Stimulated activated CD8-positive, alpha-beta memory T cell treated with anti-CD3 and anti-CD28 coated beads, Interleukin-15, amount 100 ng/mL, for 1 hour (primary cell): ENCODE measurements at places on chromosomes 1 and 21.

- DNase-seq: no peak
Measured at GRCh38 chr1:17833661-17834501, 78.7 kb downstream of the ACTL8 start.

- no peak for DNase-seq
Measured at GRCh38 chr1:4328402-4329071, 325.9 kb upstream of the AJAP1 start.

DNA sequence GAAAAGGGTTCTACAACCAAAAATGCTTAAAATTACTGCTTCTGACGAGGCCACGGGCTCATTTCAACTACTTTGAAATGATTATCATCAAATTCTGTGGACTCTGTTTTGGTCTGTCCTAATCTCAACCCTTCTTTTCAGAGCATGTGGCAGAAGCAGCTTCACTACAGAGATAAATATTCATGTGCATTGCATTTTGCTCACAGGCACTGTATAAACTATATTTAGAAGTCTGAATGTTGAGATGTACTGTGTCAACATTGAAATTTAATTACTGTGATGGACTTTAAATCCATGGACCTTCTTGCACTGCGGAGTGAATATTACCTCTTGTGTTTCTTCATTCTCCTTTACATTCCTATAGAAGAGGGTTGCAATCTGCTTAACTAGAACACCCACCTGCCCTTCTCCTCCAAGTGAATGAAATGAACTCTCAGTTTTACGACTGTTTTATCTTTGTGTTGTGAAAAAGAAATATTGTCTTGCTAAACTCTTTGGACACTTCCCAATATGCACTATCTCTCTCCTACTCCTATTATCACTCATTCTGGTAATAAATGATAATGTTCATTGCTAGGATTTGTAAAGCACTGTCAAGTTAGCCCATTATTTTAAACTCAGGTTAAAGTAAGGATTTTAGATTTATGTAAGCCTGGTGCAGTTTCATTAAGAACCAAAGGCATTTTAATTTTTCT lies 281.2 kb upstream of the ST6GALNAC5 start:
- no peak for DNase-seq

DNA sequence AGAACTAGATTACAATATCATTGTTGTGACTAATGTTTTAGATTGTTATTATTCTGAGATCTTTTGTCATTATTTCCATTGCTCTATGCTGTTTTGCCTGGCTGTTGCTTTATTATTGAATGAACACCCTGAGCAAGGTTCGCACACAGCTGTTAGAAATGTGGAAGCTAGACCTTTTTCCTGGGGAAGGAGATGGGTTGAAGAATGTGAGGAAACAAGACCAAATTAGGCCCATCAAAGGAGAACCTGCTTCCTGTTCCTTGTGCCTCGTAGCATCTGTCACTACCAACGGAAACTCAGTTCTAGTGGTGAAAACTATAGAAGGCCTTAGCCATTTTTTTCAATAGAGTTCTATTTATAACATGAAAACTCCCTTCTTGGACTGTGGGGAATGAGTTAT lies 68.7 kb downstream of the RGL1 start:
- no peak for DNase-seq

- no peak for DNase-seq
Measured at GRCh38 chr1:152926091-152926490, 17.7 kb downstream of the IVL start.

GRCh38 chr1:30955448-30956015 lies 47.0 kb upstream of the SDC3 start:
- DNase-seq: no peak

DNA sequence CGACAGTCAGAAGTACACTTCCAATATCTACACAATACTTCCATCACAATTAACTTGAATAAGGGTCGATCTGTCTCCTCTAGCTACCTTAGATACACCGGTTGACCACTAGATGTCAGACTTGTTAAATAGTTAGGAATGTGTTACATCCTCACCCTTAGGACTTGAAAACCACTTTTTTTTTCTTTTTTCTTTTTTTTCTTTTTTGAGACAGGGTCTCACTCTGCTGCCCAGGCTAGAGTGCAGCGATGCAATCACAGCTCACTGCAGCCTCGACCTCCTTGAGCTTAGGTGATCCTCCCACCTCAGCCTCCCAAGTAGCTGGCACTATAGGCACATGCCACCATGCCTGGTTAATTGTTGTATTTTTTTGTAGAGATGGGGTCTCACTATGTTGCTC lies 120.4 kb upstream of the GREM2 start:
- no peak for DNase-seq

GRCh38 chr1:186014370-186015037 lies 280.3 kb downstream of the HMCN1 start:
- no peak for DNase-seq

- no peak for DNase-seq
Measured at GRCh38 chr1:101992821-101993575, 3.7 kb downstream of the OLFM3 start.
